ENCODE measurements at places on chromosomes 1 and 21.

- DNase-seq = no peak
These were observed 114.3 kb upstream of the ETV3 start for GRCh38 chr1:157252473-157252872.

DNA sequence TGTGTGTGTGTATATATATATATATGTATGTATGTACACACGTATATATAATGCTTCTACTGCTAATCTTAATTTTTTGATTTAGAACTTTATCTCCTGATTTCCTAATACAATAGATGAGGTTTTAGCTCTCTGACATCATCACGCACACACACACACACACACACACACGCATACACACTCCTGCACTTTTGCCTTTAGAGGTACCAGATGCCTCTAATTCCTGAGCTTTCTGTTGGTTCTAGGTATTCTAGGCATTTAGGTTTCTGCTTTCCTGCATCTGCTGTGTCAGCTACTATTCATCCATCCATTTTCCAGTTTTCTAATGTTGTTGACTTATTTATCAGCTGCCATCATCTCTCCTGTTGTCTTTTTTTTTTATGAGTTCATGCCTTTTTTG, 348.3 kb downstream of the ASTN1 start:
- DNase-seq = no peak

DNA sequence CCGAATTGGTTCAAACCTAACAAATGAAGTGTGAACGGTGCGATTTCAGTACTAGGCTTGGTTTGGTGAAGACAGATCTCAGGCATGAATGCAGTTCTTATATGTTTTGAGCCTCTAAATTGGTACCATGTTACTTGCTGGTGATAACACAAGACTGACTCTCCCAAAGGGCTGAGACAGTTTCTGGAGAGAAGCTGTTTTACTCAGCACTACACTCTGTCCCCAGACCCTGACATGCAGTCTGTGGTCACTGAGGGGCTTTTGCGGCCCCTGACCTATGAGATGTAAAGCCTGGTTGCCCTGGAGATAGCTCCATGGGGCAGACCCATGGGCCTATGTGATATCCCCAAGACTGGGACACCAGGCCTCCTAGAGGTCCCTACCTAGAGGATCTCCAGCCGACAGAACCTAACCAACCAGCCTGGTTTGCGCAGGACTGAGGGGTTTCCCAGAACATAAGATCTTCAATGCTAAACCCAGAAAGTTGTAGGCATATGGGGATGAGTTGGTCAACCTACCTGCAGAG, 19.4 kb upstream of the FOXE3 start:
- no peak for DNase-seq

DNA sequence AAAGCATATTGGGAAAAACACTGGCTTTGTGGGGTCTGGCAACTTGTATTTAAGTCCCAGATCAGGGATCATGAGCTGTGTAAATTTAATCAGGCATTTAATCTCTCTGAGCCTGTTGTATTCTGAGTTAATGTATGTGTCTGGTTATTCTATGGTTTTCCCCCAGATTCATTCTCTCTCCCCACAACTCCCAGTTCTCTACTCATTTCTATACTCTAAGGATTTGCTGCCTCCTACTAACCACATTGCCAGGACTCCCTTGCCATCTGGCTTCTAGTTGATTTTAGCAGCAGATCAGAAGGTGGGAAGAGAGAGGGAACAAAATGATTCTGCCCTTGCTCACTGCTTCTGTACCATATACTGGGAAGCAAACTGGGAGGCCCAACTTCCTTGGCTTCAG, 31.4 kb upstream of the S1PR1 start:
- no peak for DNase-seq

GRCh38 chr1:116470671-116471070, 97.6 kb downstream of the ATP1A1 start:
- DNase-seq = no peak

- no peak for DNase-seq
These were observed 20.5 kb downstream of the TEX38 start for GRCh38 chr1:46691997-46692790.

DNA sequence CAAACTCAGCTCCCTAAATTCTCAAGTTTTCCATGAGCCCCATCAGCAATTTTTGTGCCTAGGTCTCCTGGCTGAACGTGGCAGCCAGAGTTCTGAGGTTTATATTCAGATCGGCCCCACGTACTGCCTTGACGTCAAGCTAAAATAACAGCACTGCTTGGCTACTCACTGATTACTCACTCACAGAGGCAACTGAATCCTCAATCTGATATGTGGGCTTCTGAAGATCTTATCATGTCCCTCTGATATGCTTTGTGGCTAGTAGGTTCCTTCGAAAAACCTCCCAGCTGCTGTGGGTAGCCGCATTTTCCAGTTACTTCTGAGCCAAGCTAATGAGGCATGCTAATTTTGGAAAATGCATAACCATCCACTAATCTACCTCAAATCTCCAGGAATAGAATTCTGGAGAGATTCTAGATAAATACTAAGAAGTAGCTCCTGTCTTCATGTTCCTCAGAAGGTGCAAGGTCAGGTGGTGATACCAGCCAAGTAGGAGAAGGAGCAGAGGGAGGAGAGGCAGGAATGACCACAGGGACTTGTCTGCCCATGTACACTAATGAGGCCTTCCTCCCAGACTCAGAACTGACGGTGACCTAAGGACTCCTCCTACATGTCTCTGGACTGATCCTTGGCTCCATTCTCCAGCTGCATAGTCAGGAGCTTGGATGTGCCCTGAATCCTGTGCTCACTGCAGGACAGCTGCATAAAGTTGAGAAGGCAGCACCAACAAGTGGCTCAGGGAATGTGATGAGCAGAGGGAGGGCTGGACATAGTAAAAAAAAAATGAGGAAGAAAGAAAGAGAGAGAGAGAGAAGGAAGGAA, 263.7 kb downstream of the TNR start:
- no peak for DNase-seq

GRCh38 chr1:5707566-5708345, 284.5 kb downstream of the NPHP4 start:
- no peak for DNase-seq

- no peak for DNase-seq
These were observed 61.8 kb upstream of the DISP3 start for GRCh38 chr1:11417162-11417561.

- no peak for DNase-seq
These were observed 50.8 kb upstream of the COL24A1 start for GRCh38 chr1:86207323-86207722.

GRCh38 chr21:22438428-22439086, 1440.3 kb downstream of the NCAM2 start:
- no peak for DNase-seq

DNA sequence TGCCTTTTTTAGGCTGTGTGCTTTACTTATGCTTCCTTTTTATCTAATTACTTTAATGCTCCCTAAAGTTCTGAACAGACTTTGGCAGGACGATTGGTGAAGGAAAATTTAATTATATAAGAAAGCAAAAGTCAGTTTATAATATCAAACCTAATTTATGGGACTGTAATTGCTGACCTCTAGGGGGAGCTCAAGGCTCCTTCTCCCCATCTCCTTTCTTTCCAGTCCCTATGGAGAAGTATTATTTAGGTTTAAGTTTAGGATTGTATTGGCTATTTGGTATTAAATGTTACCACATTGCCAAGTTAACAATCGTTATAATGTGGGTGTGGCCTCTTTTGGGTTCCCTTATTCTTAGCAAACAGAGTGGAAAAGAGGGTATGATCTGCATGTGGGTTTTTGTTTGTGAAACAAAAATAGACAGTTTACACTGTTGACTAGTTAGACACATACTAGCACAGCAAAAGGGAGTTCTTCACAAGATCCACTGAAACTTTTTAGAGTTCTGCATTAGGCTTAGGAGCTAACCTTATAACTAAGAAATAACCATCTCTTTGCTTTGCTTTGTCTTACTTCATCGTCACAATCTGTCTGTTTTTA, 48.2 kb upstream of the TNFSF4 start:
- peak; percentile 23 for DNase-seq

DNA sequence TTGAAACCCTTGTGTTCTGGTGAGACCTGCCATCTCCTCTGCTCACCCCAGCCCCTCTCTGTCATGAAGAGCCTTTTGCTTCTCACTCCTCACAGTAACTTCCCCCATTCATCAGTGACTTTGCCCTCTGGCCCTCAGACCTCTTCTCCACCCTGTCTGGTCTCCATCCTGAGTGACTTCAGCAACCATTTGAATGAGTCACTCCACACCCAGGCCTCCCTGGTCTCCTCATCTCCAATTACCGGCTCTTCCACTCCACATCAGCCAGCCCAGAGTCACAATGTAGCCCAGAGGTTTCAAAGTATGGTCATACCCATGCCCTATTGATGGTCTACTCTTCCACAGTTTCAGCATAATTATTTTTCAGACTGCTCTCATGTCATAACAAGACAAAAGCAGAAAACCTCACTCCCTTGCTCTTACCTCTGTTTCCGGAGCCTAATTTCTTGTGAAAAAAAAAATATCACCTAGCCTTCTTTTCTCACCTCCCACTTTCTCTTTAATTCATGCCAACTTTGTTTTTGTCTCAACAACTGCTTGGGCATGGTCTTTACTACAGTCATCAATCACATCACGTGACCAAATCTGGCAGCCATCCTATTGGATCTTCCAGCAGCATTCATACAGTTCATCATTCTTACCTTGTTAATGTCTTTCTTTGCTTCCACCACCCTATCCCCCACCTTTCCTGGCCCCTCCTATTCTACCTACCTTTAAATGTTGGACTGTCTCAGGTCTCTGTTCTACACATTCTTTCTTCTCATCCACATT, 35.6 kb upstream of the NEK7 start:
- no peak for DNase-seq

GRCh38 chr1:121518726-121519041, 333.9 kb downstream of the SRGAP2C start:
- no peak for DNase-seq

- no peak for DNase-seq
These were observed 381.1 kb upstream of the PKN2 start for GRCh38 chr1:88302843-88303486.

- no peak for DNase-seq
These were observed 9.5 kb downstream of the EPHA8 start for GRCh38 chr1:22572818-22573217.

GRCh38 chr21:31180256-31181081, 142.2 kb upstream of the KRTAP19-8 start:
- DNase-seq = no peak

DNA sequence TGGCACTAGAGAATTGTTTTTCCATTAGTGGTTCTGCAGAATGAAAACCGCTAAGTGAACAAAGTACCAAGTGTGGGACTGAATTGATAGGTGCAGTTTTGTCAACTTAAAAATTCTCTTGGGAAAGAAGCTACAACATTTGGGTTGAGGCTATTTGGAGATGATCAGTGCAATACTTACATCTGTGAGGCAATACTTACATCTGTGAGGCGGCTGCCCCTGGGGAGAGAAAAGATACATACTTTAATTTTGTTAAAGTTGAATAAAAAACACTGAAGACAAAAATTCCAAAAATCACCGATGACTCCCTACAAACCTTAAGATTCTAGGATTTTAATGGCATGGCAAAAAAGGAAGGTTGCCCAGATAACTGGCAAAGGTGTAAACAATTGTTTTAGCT, 1.7 kb downstream of the CFAP410 start:
- no peak for DNase-seq

- peak; percentile 88 for DNase-seq
These were observed 51.1 kb downstream of the SIM2 start for GRCh38 chr21:36749935-36750575.

- no peak for DNase-seq
These were observed 13.2 kb upstream of the SCYL3 start for GRCh38 chr1:169906938-169907337.

- DNase-seq = peak; percentile 42
These were observed 359 bp downstream of the LRRC3 start for GRCh38 chr21:44455524-44456213.

DNA sequence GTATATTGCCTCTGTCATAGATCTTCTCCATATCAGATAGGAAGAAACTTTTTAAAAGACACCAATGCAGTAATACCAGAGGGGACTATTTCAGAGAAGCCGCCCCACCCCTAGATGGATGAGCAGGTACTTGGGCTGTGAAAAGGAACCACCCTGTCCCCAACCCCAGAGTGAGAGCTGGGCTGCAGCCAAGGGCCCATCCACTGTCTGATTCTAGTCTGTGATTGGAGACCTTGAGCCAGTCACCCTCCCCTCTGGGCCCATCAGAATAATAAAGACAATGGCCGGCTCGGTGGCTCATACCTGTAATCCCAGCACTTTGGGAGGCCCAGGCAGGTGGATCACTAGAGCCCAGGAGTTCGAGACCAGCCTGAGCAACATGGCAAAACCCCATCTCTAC, 5.0 kb downstream of the CLEC20A start:
- no peak for DNase-seq

GRCh38 chr1:85998105-85998855, 158.3 kb downstream of the COL24A1 start:
- DNase-seq = no peak

- no peak for DNase-seq
These were observed 118.3 kb upstream of the FGGY start for GRCh38 chr1:59178339-59179187.

DNA sequence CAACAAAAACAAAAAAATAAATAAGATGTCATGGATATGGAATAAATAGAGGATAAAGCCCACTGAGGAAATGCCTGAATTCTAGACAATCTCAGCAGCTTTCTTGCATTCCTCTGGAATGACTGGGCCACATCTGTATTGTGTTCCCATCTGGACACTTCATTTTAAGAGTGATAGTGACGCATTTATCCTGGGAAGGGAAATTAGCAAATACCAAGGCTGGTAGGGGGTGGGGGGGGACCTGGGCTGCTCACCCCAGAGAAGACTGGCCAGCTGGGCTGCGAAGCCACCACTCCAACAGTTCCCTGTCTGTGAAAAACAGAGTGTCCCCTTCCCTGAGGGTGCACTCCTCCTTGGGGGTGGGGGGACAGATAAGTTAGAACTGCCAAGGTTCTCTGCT, 106.3 kb downstream of the HIVEP3 start:
- DNase-seq = no peak

All from neuronal stem cell (in vitro differentiated cells).